T-helper 2 cell (primary cell): ENCODE measurements at places on chromosomes 7 and 10.

DNA sequence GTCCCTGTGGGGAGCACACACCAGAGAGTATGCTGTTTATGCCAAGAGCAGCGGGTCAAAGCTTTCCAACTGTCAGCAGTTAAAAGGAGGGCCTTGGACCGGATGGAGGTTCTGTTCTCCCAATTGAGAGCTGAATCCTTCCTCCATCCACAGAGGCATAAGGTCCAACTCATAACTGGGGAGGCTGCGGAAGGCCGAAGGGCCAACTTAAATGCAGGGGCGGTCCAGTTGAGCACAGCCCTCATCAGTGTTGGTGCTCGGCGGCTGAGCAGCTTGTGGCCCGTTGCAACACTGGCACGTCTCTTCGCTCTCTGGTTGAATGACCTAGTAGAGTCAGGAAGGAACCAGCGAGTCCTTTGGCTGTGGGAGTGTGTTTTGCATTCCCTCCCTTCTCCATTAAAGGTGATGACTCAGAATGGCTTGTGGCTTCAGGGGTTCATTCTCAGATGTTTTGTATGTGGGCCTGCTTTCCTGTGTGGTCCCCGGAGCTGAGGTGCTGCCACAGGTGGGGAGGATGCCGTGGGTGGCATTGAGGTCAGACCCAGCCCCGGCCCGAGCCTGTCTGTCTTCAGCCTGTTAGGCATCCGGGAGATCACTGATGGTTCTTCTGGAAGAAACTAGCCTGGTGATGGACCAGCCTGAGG lies 44.8 kb upstream of the DMBT1 start:
- peak; percentile 41 for DNase-seq

DNA sequence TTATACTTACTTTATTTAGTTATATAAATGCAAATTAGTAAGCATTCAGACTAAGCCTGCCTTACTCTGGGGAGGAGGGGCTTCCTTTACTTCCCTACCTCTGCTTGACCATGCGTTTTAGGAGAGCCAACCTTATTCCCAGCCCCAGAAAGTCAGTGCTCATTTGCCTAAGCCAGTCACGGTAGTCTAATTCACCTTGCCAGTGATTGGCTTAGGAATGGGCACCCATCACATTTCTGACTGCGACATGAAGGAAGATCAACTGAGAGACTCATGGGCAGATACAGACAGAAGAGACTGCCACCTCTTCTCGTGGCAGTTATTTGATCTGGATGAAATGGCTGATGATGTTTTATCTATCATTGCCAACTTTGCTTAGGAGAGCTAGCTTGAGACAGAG lies 29.5 kb downstream of the RPA3 start:
- DNase-seq: no peak

DNA sequence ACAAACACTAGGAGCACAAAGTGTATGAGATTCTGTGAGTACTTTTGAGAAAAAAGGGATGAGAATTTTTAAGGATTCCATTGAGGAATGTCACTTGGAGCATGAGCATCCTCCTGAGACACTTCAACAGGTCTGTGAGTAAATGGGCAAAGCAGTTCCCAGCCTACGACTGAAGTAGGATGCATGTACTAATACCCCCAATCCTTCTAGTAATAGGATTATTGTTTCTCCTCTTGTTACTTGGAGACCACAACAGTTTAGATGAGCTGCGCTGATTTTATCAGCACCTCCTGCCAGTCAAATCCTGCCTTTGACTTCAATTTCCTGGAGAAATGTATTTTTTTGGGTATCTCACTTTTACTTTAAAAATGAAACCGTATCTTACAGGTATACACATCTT lies 820 bp downstream of the BBS9 start:
- DNase-seq: no peak

GRCh38 chr10:22615819-22616499 lies 98.4 kb downstream of the PIP4K2A start:
- DNase-seq: no peak

GRCh38 chr10:120987359-120987758 lies 136.2 kb downstream of the WDR11 start:
- no peak for DNase-seq

GRCh38 chr7:134449680-134450079 lies 9.2 kb downstream of the AKR1B1 start:
- no peak for DNase-seq

GRCh38 chr7:24572393-24572996 lies 757 bp upstream of the PALS2 start:
- no peak for DNase-seq

DNA sequence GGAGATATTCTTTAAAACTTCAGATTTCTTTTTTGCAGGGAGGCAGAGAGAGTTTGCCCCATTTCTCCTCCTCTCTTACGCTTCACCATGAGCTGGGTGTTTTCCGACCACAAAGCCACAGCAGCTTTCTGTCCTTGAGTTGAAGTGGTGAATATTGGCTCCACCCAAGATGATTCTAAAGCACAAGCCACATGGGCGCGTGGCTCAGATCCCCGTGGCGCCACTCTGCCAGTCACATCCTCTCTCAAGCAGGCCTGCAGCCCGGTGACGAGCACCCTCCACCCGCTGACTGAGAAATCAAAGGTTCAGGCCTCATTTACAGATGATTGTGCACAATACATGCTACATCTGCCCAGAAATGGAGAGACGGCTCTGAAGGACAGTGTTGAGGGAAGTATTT lies 27.6 kb upstream of the RNF32 start:
- peak; percentile 69 for DNase-seq
